ENCODE measurements at places on chromosomes 4 and X.

DNA sequence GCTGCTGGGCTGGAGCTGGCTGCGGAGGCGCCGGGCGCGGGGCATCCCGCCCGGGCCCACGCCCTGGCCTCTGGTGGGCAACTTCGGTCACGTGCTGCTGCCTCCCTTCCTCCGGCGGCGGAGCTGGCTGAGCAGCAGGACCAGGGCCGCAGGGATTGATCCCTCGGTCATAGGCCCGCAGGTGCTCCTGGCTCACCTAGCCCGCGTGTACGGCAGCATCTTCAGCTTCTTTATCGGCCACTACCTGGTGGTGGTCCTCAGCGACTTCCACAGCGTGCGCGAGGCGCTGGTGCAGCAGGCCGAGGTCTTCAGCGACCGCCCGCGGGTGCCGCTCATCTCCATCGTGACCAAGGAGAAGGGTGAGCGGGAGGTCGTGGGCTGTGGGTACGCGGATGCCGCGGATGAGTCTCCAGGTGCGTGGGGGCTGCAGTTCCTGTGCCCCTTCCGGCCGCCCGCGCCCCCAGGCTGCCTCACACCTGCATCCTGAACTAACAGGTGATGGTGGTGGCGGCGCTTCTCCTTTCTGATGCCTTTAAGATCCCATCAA, 499 bp downstream of the CYP2U1 start:
- peak; percentile 11 for DNase-seq

DNA sequence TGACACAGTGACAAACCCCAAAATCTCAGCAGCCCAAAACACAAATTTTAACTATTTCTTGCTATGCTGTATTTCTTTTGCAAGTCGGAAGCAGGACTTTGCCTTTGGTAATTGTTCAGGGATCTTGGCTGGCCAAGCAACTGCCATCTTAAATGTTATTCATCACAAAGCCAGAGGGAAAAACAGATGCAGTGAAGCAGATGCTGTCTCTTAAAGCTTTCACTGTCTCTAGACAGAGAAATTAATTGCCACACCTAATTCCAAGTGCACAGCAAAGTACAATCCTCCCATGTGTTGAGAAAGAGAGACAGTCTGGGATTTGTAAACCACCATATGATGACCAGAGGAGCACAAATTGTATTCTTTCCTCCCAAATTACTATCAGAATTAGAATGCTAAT, 30.0 kb upstream of the GALNT7 start:
- no peak for DNase-seq

GRCh38 chr4:70326052-70326451, 8.7 kb upstream of the CABS1 start:
- no peak for DNase-seq

GRCh38 chr4:28545986-28546385, 1685.3 kb downstream of the STIM2 start:
- no peak for DNase-seq

DNA sequence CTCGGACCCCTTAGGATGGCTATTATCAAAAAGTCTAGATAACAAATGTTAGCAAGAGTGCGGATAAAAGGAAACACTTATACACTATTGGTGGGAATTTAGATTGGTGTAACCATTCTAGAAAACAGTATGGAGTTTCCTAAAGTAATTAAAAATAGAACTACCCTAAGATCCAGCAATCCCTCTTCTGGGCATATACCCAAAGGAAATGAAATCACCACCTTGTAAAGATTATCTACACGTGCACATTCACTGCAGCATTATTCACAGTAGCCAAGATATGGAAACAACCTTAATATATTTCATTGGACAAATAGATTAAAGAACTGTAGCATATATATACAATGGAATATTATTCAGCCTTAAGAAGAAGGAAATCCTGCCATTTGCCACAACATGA, 462.4 kb downstream of the IQCM start:
- no peak for DNase-seq

GRCh38 chr4:15551740-15552446, 82.2 kb downstream of the CC2D2A start:
- DNase-seq: no peak

DNA sequence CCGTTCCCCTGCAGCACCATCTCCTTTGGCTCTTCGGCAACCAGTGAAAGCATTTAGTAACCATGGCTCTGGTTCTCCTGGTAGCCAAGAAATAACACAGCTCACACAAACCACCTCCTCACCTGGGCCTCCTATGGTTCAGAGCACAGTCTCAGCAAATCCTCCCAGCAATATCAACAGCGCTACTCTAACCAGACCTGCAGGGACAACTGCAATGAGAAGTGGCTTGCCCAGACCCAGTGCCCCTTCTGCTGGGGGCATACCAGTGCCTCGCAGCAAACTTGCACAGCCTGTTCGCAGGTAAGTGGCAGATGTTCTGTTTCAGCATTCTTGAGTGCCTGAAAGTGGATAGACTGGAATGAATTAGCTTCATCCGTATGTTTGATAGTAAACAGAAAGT, 63.0 kb upstream of the SLC10A4 start:
- no peak for DNase-seq

- DNase-seq: no peak
These were observed 355.4 kb downstream of the ANK2 start for GRCh38 chr4:113404841-113405240.

DNA sequence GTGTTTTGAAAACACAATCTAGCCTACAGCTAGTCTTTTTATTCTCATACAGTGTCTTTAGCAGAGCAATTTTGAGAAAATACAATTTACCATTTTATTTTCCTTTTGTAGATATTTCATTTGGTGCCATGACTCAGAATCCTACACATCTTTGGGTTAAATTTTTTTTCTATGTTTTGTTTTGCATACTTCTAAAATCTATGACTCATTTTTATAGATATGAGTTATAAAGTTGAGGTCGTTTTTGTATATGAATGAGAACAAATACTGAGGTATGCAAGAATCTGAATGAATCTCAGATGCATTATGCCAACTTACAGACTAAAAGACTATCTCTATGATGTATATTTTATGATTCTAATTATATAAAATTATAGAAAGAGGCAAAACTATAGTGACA, 206.5 kb upstream of the ANXA10 start:
- no peak for DNase-seq

GRCh38 chrX:149370097-149370496, 135.0 kb downstream of the IDS start:
- DNase-seq: no peak

DNA sequence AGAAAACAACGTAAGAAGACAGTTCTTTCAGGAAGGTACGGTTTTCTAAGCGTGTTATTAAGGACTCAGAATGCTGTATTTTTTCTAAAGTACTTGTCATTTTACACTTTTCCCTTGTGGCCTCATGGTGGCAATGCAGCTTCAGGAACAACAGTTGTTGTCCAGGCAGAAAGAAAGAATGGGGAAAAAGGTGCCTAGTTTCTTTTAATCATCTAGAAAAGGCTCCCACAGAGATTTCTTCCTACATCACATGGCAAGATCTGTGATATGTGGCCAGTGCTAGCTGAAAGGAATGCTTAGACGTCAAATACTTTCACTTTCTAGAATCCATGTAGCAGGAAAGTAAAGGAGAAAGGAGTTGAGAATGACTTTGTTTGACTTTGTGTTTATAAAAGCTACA, 49.0 kb upstream of the TRAM1L1 start:
- no peak for DNase-seq

DNA sequence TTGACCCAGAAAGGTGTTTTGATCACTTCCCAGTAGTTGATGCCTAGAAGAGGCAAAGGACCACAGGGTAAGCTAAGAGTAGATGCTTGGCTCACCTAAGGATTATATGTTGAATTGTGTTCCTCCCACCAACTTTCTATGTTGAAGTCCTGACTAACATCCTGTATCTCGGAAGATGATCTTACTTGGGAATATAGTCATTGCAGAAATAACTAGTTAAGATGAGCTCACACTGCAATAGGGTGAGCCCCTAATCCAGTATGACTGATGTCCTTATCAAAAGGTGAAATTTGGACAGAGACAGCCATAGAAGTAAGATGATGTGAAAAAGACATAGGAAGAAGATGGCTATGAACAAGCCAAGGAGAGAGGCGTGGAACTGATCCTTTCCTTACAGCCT, 3.3 kb upstream of the HMGB2 start:
- DNase-seq: no peak

- no peak for DNase-seq
These were observed 1300.2 kb downstream of the RAPGEF2 start for GRCh38 chr4:160403081-160403480.

DNA sequence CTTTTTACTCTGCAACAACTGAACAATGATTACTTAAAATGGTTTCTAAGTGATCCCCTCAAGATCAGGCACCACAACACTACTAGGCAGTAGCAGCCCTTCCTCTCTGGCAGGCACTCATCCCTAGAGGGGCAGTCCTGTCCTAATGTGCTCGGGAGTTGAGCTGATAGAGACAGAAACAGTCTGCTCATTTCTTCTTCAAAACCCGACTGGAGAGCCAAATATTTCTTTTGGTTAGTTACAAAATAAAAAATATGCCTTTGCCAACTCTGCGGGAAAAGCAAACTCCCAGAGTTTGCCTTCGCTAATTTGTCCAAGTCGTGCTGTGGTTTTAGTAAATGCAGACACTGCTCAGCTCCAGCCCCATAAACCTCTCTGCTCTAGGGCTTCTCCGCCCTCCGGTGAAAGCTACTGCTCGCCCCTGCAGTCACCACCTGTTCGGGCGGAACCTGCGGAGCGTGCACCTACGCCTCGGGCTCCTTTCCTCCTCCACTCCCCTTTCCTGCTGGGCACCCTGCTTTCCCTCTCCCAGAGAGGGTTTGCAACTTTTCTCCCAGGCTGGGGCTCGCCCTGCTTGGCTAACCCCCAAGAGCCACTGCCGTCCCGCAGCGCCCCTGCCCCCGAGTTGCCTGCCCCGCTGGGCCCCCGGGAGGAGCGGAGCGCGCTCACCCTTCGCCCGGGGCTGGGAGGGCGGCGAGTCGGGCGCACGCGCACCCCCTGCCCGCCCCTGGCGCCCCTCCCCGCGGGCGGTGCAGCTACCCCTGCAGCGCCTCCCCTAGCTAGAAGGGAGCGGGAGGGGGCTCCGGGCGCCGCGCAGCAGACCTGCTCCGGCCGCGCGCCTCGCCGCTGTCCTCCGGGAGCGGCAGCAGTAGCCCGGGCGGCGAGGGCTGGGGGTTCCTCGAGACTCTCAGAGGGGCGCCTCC, at the start of gene NPNT:
Gene NPNT (plus strand): TSS at position 812 of the 923 bp plus-strand sequence. CDS start 182 bp downstream, outside the sequence.
- no peak for DNase-seq

GRCh38 chr4:139361301-139361700, 59.0 kb upstream of the NDUFC1 start:
- no peak for DNase-seq

DNA sequence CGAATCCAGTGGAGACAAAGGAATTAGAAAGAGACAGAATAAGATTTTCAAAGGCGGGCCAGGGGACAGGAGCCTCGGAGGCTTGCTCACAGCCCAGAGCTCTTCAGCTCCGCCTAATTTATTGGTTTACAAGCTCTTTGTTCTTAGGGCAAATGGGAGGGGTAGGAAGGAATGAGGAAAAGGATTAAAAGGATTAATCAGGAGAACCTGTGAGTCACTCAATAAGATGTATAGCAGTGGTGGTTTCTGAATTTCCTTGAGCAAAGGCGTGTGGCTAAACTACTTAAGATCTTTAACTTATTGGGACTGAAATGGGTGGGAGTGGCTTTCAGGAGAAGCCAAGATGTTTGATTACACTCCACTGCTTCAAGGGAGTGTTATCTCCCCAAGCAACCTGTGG, 456.0 kb upstream of the SPANXN1 start:
- no peak for DNase-seq

DNA sequence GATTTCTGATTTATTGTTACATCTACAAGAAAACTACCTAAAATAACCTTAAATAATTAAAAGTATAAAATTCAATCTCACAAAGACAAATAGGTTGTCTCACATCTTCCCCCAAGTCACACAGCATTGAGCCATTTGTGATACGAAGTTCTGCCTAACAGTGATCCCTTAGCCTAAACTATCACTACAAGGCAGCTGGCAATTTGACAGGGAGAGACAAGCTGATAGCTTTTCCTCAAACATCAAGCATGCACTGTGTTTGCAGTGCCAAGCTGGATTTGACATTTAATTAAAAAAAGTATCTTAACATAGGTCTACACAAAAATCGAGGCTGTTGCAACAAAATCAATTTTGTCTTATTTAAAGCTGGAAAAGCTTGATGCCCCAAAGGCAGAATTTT, 464.7 kb upstream of the TRAM1L1 start:
- DNase-seq: no peak

- DNase-seq: no peak
These were observed 12.6 kb downstream of the P2RY10 start for GRCh38 chrX:78957768-78958130.

DNA sequence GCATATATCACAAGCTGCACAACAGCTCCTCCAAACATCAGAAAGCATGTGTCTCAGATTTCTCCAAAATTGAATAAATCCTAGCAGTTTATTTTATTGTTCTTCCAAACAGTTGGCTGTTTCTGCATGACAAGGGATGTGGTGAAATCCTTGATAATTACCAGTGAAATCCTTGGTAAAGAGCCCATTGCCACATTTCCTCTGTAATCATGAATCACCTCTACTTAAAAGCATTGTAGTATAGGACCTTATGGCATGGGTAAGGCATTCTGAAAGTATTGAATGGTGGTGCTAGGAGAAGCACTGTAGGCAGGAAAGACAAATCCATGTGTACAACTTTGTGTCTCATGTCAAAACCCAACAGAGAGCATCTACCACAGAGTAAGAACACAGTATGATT, 135.8 kb upstream of the NDST3 start:
- DNase-seq: no peak

DNA sequence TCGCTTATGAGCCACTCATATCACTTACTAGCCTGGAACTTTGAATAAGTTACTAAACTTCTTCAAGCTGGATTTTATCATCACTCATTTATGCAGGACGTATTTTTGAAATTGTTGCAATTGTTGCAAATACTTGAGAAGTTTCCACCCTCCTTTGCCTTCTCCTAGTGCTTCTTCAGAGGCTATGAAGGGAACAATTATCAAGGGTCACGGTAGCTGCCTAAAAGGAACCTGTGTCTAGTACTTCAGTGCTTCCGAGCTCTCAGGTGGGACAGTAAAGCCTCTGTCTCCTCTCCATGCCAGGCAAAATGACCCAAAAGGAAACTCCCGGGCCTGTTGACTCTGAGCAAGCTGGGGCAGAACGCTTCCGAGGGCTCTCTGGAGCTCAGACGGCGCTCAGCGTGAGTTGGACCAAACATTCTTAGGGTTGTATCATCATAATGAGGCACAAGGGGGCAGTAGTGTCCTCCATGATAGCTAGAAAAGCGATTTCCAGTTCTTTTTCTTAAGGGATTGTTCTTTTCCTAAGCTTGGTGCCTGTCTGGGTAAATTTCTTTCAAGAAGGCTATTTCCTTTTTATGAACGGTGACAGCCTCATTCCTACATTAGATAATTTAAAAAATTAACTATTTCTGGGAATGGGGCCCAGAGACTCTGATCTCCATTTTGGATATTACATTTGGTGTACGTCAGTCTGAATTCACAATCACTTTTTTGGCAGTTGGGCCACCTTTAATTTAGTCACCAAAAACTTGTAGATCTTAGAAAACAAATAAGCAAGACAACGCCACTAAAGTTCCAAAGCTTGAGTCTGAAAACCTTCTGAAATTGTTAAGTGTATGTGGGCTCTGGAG, 73.1 kb downstream of the PACRGL start:
- peak; percentile 8 for DNase-seq

GRCh38 chr4:184479516-184479950, 5.2 kb upstream of the IRF2 start:
- DNase-seq: no peak

Measured in activated CD4-positive, alpha-beta T cell treated with anti-CD3 and anti-CD28 coated beads, Interleukin-2, amount 50 U/mL, for 1 hour (primary cell).